Activated T-helper 1 cell treated with anti-CD3 and anti-CD28 coated beads, Interleukin-2, amount 50 U/mL, for 16 hours (primary cell): ENCODE measurements at places on chromosomes 5 and 9.

GRCh38 chr5:102561894-102562760, 63.3 kb upstream of the SLCO6A1 start:
- no peak for DNase-seq

GRCh38 chr5:87853541-87853940, 415.1 kb downstream of the TMEM161B start:
- no peak for DNase-seq

DNA sequence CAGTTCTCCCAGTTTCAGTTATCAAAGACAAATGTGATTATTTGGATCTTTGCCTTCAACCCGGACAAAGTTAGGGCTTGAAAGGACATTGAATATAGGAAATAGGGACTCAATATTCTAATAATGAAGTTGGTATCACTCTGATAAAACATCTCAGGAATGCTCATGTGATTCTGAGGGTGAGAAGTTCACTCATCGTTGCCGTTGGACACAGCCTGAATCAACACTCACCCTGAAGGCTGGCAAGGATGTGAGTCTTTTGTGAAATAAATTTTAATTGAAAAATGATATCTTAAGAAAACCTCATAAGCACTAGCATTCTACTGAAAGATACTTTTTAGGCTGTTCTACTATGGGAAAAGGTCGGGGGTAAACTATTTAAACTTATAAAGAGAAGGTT, 44.8 kb upstream of the C9orf72 start:
- DNase-seq = no peak

DNA sequence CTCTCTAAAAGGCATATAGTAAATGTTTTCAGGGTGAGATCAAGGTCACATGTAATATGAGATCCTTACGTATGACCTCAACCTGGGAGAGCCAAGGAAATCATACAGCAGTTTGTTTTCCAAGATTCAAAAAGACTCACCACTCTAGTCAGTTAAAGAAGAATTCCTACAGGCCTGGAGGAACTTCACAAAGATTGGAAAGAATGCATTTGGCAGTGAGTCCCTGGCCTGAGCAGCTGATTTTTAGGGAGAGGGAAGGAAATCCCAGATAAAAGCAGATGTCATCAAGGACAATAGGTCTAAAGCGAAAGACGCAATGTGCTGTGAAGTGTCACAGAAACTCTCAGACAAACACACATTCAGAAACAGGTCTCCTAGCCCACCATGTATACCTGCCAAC, 424.0 kb upstream of the ZNF462 start:
- no peak for DNase-seq

GRCh38 chr5:76413746-76414145, 10.7 kb downstream of the IQGAP2 start:
- no peak for DNase-seq

DNA sequence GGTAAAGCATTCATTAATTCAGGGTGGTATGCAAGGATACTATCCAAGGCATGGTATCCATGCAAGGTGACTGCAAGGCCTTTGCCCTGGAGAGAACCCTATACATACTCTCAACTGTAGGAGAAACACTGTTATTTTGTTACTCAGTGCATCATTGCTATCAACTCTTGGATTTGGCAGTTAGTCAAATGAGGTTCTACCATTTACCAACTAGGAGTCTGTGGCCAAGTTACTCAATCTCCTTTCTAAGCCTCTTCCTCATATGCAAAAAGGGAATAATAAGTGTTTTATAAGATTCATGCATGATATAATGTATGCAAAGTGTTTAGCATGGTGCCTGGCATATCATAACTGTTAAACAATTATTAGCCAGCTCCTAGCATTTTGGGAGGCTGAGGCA, 4.0 kb downstream of the PCDHGC3 start:
- DNase-seq = no peak
